Stomach (tissue), 19 donors: ENCODE measurements at places on chromosomes 1 and 21. TPM values are rescaled to one million over a fixed set of nuclear protein-coding genes. Genes with fewer than 3 reads are reported as not detected.

DNA sequence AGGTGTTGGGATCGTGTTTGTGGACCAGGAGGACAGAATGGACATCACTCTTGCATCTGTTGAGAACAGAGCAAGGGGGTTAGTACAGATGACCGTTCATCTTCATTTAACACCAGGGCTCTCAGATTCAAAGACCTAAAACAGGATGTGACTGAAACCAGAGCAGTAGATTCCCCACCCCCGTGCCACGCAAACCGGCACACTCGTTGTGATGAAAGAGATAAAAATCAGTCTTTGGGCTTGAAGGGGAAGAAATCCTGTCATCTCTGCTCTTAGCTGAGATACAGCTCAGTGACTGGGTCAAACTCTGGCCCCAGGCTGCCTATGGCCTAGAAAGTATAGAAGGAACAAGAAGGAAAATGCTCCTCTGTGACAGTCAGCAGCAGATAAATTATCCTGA, 146.2 kb upstream of the KRTAP19-8 start:
- no peak overlapping the region for H3K4me3 ChIP-seq
- H3K4me1 ChIP-seq = no peaks in the 10 kb centered on the region
- H3K27ac ChIP-seq = no peak overlapping the region
- no peaks in the 10 kb centered on the region for H3K27me3 ChIP-seq
- no peak for DNase-seq

DNA sequence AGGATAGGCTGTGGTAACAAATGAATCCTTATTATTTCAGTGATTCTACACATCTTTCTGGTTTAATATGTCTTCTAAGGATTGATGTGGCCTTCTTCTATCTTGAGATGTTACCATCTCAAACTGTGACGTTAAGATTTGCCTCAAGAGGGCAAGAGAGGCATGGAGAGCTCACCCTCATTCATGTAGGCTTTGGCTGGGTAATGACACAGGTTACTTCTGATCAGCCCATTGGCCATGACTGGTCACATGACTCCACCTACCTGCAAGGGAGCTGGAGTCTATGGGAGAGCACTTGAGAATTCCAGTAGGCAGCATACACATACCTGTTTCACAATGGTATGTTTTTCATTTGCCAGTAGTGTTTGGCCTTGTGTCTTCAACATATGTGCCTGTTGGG, 30.0 kb downstream of the CACHD1 start:
- H3K4me1 ChIP-seq = peaks cover 12% of the 10 kb centered on the region
- H3K27ac ChIP-seq = no peak overlapping the region
- H3K36me3 ChIP-seq = no peaks in the 10 kb centered on the region
- no peak overlapping the region for H3K4me3 ChIP-seq
- H3K27me3 ChIP-seq = no peaks in the 10 kb centered on the region

GRCh38 chr1:24513706-24514105, 11.1 kb downstream of the RCAN3 start:
- H3K4me1 ChIP-seq = no peaks in the 10 kb centered on the region
- no peak overlapping the region for H3K4me3 ChIP-seq
- no peak for DNase-seq
- no peaks in the 10 kb centered on the region for H3K27me3 ChIP-seq
- H3K27ac ChIP-seq = no peak overlapping the region

GRCh38 chr21:34524646-34525601, 12.9 kb upstream of the KCNE1 start:
- H3K27me3 ChIP-seq = no peaks in the 10 kb centered on the region
- DNase-seq = no peak
- H3K4me3 ChIP-seq = peak overlapping the region; percentile 40
- peaks cover 16% of the 10 kb centered on the region for H3K36me3 ChIP-seq
- peak overlapping the region; percentile 89 for H3K27ac ChIP-seq
- peaks cover 67% of the 10 kb centered on the region for H3K4me1 ChIP-seq

GRCh38 chr1:60971330-60971729, 111.0 kb upstream of the NFIA start:
- H3K4me1 ChIP-seq = peaks cover 33% of the 10 kb centered on the region
- no peak overlapping the region for H3K4me3 ChIP-seq
- H3K27me3 ChIP-seq = no peaks in the 10 kb centered on the region
- H3K36me3 ChIP-seq = no peaks in the 10 kb centered on the region
- H3K27ac ChIP-seq = no peak overlapping the region

- H3K4me1 ChIP-seq = peaks cover 8% of the 10 kb centered on the region
- DNase-seq = peak; percentile 48
- no peak overlapping the region for H3K4me3 ChIP-seq
- no peaks in the 10 kb centered on the region for H3K27me3 ChIP-seq
- no peak overlapping the region for H3K27ac ChIP-seq
Measured at GRCh38 chr1:234701737-234702341, 91.9 kb upstream of the IRF2BP2 start.

GRCh38 chr1:212686591-212686990, 13.0 kb downstream of the BATF3 start:
- H3K4me1 ChIP-seq = no peaks in the 10 kb centered on the region
- no peak for DNase-seq
- no peak overlapping the region for H3K27ac ChIP-seq
- H3K4me3 ChIP-seq = no peak overlapping the region

DNA sequence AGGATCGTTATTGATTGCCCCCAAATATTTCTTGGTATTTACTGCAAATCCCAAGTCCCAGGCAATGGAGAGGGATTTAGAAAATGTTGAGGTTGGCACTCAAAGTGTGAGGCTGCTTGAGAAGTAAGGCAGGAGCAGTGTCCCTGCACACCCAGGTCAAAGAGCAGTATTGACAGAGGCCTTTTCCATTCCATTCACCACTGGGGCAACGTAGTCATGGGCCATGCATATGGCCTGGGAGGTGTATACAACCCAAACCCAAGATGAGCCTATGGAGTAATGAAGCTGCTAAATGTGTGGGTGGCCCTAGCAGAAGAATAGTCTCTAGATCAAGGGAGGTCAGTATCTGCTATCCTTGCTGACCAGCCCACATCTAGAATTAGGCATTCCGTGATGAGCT, 245.6 kb downstream of the FOXD2 start:
- H3K4me1 ChIP-seq = no peaks in the 10 kb centered on the region
- DNase-seq = no peak
- H3K27me3 ChIP-seq = peaks cover 5% of the 10 kb centered on the region
- no peak overlapping the region for H3K4me3 ChIP-seq

DNA sequence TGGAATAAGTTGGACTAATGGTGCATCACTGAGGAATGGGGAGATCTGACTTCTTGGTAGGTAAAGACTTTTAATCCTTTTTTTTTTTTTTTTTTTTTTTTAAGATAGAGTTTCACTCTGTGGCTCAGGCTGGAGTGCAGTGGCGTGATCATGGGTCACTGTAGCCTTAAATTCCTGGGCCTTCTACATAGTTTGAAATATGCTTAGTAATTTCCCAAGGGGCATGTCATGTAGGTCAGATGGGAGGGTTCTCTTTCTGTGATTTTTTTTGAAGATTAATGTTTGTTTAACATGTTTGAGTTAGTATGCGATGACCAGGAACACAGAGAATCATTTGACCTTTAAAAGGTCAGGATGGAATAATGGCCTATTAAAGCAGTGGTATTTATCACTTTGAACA, 129.1 kb downstream of the S1PR1 start:
- no peak overlapping the region for H3K27ac ChIP-seq
- no peaks in the 10 kb centered on the region for H3K4me1 ChIP-seq
- H3K4me3 ChIP-seq = no peak overlapping the region
- H3K36me3 ChIP-seq = no peaks in the 10 kb centered on the region
- DNase-seq = no peak

DNA sequence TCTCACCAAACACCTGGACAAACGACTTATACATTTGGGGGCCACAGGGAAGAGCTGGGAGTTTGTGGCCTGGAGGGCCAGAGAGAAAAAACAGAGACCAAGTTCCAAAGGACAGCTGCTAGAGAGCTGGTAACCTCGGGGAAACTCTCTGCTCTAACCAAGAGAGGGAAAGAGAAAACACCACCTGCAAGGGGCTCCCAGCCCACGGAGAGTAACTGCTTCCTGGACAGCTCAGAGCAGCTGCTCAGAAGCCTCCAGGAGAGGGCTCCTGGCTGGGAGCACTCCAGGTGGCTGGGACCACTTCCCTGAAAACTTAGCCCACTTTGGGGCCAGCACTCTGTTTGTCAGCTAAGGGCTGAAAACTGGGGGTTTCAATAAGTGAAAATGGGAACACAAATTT, 154.8 kb upstream of the GRIK3 start:
- H3K27ac ChIP-seq = no peak overlapping the region
- no peaks in the 10 kb centered on the region for H3K27me3 ChIP-seq
- no peak for DNase-seq
- no peak overlapping the region for H3K4me3 ChIP-seq
- H3K4me1 ChIP-seq = no peaks in the 10 kb centered on the region

DNA sequence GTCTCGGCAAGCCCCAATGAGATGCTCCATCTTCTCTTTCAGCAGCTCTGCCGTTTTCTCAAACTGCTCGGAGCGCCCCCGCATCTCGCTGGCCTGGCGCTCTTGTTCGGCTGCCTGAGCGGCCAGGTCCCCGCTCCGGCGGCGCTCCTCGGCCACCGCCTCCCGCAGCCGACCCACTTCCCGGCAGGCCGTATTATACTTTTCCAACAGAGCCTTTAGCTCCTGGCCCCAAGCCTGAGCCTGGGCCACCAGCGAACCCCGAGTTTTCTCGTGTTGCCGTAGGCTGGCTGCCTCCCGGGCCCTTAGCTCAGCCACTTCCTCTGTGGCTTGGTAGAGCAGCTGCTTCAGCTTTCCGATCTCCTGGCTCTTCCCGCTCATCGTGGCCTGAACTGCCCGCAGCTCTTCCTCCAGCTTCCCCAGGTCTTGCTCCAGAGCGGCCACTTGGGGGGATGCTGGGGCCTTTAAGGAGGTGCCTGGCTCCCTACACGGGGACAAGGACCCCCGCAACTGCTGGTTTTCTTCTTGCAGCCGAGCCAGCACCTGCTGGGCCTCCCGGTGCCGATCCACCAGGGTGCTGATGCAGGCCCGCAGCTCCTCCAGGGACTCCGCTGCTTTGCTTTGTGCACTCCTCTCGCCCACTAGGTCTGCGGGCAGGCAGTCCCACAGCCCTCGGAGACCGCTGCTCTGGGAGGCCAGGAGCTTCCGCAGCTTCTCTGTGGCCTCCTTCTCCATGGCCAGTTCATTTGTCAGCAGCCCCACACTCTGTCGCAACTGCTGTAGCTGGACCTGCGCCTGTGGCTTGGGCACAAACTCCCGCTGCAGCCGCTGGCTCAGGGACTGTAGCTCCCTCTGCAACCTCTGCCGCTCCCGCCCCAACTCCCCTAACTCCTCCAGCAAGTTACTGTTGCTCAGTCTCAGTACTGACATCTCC, 13.4 kb upstream of the PIAS3 start:
- H3K4me3 ChIP-seq = peak overlapping the region; percentile 49
- peaks cover 7% of the 10 kb centered on the region for H3K4me1 ChIP-seq

- H3K4me1 ChIP-seq = peaks cover 6% of the 10 kb centered on the region
- DNase-seq = peak; percentile 91
- H3K27me3 ChIP-seq = no peaks in the 10 kb centered on the region
- H3K36me3 ChIP-seq = no peaks in the 10 kb centered on the region
Measured at GRCh38 chr1:26500488-26501175, 28.4 kb downstream of the HMGN2 start.

DNA sequence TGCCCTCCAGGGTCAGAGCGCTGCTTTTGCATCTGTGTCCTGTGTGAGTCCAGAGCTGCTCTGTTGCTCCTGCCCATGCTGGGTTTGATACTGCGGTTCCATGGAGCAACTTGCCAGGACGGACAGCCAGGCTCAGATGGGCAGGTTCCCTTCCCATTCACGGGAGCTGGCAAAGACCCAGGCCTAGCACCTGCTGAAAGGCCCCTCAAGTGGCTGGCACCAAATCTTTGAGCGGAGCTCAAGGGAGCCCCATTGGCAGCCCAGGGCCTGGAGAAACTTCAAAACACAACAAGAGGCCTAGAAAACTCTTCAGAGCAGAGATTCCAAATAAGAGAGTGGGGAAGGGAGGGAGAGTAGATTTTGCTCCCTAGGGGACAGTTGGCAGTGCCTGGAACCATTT, 97.2 kb downstream of the ACTL8 start:
- no peaks in the 10 kb centered on the region for H3K4me1 ChIP-seq
- H3K27ac ChIP-seq = no peak overlapping the region
- H3K4me3 ChIP-seq = no peak overlapping the region
- no peak for DNase-seq

DNA sequence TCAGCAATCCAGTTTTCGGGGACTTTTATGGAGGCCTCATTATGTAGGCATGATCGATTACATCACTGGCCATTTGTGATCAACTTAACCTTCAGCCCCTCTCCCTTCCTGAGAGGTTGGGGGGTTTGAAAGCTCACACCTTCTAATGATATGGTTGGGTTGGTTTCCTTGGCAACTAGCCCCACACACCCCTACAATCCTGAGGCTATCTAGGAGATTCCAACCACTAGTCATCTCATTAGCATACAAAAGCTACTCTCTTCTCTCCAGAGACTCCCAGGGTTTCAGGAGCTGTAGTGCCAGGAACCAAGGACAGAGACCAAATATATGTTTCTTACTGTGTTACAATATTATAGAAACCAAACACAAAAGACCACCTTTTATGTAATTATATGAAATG, 35.2 kb upstream of the ZNF326 start:
- no peaks in the 10 kb centered on the region for H3K4me1 ChIP-seq
- no peaks in the 10 kb centered on the region for H3K27me3 ChIP-seq
- H3K36me3 ChIP-seq = no peaks in the 10 kb centered on the region
- no peak overlapping the region for H3K27ac ChIP-seq
- no peak overlapping the region for H3K4me3 ChIP-seq

GRCh38 chr1:21818656-21819055, 6.6 kb downstream of the LDLRAD2 start:
- no peak overlapping the region for H3K4me3 ChIP-seq
- H3K27ac ChIP-seq = no peak overlapping the region
- no peaks in the 10 kb centered on the region for H3K4me1 ChIP-seq
- peaks cover 32% of the 10 kb centered on the region for H3K36me3 ChIP-seq
- no peaks in the 10 kb centered on the region for H3K27me3 ChIP-seq
- peak; percentile 60 for DNase-seq

DNA sequence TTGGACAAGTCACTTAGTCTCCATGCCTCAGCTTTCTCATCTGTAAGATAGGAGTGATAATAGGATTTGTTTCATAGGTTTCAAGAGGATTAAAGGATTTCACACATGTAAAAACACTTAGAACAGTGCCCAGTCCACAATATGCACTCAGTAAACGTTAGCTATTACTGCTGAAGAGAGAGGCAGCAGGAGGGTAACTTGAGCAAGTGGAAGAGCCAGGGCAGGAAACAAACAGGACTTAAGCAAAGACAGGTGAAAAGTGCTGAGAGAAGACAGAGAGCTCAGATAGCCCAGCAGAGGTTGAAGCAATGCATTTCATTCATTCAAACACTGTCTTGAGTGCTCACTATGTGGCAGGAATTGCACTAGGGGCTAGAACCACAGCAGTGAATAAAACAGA, 21.1 kb upstream of the H3-3A start:
- DNase-seq = no peak
- H3K27me3 ChIP-seq = no peaks in the 10 kb centered on the region
- H3K36me3 ChIP-seq = no peaks in the 10 kb centered on the region
- no peak overlapping the region for H3K27ac ChIP-seq

The MPL gene
- polyA plus RNA-seq = not detected

The CNR2 gene
- not detected for polyA plus RNA-seq

The ACTA1 gene
- 2.4 TPM for polyA plus RNA-seq

The AMY2A gene
- polyA plus RNA-seq = 2.1 TPM

The RAVER2 gene
- polyA plus RNA-seq = 9.9 TPM

The DENND2C gene
- 0.93 TPM for polyA plus RNA-seq
